ENCODE measurements at places on chromosomes 11 and 22.

DNA sequence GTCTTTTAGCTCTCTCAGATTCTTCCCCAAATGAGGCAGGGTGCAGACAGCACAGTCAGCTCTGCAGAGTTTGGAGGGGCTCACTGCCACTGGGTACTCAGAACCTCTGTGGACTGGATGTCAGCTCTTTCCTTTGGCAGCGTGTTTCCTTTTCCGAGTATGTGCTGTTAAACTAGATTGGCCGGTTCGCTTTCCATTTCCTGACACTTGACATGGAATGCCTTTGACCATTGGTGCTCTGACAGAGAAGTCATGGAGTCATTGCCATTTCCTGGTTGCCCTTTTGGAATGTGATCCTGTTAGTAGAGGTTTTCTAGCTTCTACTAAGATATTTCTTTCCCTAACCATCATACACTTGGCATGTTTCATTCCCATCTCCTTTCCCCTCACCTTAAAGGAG is 86.7 kb downstream of the SWAP70 start:
- no peak for DNase-seq

DNA sequence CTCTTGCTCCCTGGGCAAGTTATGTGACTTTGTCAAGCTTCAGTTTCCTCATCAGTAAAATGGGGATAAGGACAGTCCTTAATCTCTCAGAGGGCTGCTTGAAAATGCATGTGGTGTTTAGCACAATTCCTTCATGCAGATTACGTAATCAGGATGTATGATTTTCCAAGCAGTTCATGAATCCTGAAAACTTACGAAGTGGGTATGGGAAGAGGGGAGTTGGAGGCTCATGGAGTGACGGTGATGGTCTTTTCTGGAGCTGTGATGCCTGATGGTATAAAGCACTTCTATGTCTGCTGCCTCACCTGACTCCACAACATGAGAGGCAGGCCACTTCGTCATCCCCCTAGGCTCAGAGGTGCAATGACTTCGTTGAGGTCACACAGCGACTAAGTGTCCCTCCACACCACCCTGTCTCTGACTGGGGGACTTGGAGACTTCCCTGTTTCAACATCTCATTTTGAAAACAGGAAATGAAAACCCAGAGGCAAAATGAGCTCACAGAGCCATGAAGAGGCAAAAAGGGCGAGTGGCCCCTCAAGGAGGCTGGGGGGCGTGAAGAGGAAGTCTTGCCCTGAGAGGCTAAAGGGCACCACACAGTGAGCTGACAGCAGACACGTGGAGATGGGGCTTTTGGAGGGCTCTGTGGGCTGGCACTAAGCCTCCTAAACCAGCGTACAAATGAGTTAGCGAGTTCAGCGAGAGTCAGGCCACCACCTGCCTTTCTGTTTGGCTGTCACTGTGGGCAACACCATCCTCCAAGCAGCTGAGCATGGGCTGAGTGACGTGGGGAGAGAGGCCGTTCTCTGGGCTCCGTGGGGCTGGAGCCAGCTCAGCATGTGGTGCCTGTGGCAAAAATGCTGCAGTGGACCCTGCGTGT is 10.1 kb downstream of the MCM5 start:
- DNase-seq: peak; percentile 88

DNA sequence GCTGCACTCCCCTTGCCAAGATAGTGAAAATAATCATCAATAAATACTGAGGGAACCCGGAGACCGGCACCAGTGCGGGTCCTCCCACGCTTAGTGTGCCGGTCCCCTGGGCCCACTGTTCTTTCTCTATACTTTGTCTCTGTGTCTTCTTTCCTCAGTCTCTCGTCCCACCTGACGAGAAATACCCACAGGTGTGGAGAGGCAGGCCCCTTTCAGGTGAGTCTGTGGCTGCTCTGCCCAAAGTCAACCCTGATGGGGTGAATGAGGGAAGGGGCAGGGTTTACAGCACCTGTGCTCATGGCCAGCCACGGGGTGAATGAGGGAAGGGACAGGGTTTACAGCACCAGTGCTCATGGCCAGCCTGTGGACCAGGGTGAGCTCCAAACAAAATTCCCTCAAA is 4.7 kb downstream of the BET1L start:
- DNase-seq: peak; percentile 3

DNA sequence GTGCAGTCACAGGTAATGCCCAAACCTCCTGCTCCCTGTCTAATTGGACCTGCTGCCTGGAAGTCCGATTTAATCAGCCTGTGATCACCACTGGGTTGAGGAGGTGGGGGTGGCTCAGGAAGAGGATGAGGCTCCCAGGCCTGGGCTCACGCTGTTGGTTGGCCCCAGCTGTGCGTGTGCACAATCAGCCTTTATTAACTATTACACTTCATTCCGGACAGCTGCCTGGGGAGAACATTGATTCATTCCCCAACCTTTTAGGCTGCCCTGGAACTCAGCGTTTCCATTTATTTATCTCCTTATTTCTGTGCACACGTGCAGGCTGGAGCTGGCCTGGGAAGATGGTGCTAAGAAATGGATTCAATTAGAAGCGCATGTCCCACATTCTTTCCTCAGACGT is 123.4 kb downstream of the DSCAML1 start:
- DNase-seq: peak; percentile 40

DNA sequence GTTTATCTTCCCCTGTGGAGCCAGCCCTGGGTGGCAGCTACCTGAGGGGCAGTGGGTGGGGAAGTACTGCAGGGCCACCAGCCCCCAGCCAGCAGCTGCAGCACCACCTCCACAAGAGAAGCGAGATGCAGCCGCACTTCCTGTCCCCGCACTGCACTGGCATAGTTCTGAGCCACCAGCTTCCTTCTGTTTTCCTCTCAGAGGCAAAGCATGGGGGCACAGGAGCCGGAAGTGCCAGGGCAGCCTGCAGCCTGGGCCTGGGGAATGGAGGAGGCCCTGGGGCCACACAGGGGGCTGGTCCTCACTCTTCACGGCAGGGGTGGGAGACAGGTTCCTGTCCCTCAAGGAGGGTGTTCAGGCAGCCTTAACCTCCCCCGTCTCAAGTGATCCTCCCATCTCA is 11.9 kb upstream of the SH3BP1 start:
- DNase-seq: no peak

DNA sequence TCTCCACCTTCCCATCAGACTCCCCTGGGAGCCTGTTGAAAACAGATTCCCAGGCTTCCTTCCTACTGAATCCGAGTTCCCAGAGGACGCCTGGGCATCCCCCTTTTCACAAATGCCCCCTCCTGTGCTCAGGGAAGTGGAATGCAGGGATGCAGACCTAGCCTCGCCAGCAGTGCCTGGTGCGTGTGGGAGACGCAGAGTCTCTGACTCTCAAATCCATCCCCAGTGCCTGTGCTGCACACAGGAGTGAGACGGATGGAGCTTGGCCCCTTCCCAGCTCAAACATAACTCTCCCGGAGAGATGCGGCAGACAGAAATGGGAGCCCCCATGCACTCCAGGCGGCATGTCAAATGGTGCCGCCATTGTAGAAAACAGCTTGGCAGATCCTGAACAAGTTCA is 62.6 kb downstream of the CTTN start:
- no peak for DNase-seq

DNA sequence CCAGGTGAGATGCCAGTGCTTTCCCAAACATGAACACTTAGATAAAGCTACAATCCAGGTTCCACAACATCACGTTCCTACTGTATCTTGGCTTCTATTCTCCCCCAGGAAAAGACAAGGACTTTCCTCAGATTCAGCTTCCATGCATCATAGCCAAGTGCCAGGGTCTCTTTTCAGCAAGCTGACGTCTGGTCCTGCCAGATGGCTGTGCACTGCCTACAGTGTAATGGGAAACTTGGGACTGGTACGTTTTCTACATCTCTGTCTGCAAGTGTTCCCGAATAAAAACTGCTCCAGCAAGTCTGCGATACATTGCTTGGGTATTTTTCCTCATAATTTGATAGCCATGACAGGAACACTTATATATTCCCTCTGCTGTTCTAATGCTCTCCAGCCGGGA is 412.5 kb downstream of the FAM181B start:
- DNase-seq: no peak

GRCh38 chr22:23909296-23909898 is 15.2 kb downstream of the MIF start:
- DNase-seq: no peak

- no peak for DNase-seq
Measured at GRCh38 chr22:22037229-22037628, 54.6 kb upstream of the TOP3B start.

DNA sequence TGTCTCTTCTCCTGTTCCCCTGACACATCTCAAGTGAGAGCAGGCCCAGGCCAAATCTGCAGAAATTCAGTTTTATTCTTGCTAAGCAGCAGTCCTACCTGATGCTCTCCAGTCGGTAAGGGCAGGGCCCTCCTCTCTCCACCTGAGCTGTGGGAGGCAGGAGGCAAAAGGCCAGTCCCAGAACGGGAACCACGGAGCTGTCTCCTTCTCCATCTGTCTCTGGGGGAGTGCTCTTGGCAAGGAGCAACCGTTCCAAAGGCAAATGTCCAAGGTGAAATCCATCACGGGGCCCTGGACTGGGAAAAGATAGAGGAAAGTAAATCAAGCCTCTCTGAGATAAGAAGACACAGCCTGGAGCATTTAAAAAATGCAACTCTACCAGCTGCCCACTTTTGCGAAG is 65.2 kb upstream of the CDON start:
- no peak for DNase-seq

DNA sequence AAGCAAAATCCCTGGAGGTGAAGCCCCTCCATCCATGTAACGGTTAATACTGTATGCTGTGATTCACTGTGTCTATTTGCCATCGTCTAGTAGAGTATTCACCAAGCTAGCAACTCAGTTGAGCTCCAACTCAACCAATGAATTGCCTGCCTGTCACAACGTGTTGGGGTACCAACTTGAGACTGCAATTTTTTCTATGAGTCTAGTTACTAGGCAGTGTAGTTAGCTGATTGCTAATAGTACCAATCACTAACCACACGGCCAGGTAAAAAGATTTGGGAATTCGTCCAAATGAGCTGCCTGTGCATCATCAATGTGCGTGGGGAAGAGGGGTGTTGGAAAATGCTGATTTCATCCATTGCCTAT is 1.0 kb upstream of the BTG4 start:
- no peak for DNase-seq

GRCh38 chr22:39806109-39806508 is 87.5 kb downstream of the ENTHD1 start:
- no peak for DNase-seq

- no peak for DNase-seq
Measured at GRCh38 chr11:69359735-69360480, 66.0 kb downstream of the MYEOV start.

GRCh38 chr11:71129624-71130023 is 122.8 kb downstream of the SHANK2 start:
- DNase-seq: no peak

- no peak for DNase-seq
Measured at GRCh38 chr22:41280065-41280464, 5.9 kb downstream of the RANGAP1 start.

DNA sequence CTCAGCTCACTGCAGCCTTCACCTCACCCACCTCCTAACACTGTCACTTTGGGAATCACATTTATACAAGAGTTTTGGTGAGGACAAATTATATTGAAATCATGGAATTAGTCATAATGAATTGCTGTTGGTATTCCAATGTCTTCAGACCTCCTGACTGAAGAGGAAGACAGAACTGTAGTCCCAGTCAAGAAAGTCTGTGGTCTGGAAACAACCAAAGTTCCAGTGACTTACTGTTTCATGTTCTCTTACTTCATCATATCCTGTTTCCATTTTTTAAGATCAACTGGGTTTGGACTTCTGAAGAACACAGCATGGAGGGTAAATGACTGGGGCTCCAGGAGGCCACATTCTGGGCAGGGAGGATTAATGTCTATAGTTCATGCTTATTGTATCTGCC is 43.0 kb upstream of the HIPK3 start:
- no peak for DNase-seq

DNA sequence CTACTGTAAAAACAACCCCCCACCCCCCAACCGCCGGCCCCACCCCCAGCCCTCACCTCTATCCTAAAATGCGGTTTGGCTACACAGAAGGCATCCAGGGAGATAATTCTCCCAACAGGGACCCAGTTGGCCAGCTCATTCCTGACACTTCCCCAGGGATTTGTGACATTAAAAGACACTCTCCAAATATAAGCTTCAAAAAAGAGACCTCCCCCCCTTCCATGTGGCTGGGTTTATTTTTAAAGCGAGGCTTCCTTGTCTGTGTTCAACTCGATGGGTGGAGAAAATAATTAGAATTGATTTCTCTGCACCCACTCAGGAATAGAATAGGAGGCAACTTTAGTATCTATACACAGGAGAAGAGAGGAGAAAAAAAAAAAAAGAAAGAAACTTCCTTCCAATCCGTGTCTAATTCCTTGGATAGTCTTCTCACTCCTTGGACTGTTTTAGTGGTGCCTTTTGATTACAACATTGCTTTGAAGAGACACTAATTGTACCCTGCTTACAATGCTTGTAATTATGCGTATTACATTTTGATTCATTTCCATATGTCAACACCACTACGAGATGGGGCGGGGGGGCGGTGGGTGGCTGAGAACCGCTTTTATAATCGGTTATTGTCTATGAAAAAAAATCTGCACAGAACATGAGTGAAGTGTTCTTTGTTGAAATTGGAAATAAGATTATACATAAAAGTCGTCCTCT is 500.4 kb downstream of the MIAT start:
- no peak for DNase-seq

DNA sequence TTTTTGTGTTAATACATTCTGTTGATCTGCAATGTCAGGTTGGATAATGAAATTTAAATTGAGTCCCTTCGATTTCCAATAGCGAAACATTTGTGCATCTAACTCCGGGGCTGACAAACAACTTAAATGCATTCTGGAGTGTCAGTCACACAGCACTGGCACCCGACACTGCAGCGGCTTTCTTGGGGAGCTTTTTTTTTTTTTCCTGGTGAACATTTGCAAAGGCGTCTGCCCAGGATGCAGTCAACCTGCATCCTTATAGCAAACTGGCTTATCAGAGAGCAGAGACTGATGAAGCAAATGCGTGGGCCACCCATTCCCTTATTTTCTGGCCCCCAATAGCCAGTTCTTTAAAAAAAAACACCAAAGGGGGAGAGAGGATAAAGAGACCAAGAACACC is 1167.7 kb downstream of the LRRC4C start:
- DNase-seq: peak; percentile 85

DNA sequence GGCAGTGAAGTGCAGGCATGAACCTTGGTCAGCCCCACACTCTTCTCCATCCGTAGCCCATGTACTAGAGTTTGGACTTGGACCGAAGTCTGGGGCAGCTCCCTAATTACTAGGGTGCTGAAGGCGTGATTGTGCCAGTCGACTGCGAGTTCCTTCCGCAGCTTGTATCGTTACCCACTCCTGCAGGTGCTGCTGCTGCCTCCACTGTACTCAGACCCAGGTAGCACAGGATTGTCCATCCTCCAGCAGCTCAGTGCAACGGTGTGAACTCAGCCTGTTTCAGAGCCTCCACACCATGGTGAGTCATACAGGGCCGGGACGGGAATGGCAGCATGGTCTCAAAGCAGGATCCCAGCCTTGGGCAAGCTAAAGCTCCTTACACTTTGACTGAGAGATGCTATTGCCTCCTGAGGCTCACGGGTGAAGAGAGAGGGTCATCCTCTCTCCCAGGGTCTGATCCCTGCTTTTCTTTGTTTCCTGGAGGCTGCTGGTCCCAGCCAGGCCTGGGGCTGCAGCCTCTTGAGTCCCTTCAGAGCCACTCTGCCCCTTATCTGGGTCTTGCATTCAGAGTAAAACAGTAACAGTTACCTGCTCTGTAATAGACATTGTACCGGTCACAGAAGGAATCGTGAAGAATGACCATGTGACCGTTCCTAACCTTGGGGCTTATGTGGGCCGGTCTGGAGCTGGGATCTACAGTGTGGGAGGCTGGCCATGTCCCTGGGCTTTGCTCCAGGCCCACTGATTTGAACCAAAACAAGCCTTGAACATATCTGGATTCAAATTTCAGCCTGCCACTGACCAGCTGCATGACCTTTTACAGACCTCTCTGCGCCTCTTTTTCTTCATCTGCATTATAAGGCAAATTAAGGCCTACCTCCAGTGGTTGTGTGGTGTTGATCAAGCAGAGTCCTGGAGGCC is 1.7 kb downstream of the TKFC start:
- DNase-seq: peak; percentile 68

All from posterior cingulate gyrus (tissue), 11 donors.